Fibroblast of skin of back (primary cell): ENCODE measurements at places on chromosomes 12 and 14.

GRCh38 chr12:79769189-79769859, 78.6 kb upstream of the PAWR start:
- DNase-seq, result no peak

GRCh38 chr12:27539191-27539631, 15.2 kb downstream of the PPFIBP1 start:
- DNase-seq, result peak; percentile 46

DNA sequence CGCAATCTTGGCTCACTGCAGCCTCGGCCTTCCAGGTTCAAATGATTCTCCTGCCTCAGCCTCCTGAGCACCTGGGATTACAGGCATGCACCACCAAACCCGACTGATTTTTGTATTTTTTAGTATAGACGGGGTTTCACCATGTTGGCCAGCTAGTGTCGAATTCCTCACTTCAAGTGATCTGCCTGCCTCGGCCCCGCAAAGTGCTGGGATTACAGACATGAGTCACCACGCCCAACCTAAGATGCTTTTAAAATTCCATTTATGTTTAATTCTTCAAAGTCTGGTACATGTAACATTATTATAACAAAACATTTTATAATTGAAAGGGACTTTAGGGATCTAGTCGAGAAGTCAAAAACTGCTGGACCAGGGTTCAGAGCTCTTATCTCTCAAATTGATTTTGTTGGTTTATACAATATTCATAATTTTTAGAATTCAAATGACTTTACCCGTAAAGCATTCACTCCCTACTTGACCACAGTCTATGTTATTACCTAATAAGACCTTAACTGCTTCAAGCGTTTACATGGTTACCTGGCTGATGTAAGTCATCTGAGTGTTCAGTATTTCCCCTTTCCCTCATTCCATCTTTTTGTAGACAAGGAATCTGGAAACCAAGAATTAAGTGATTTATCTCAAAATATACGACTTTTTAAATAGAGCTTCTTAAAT, 28.2 kb downstream of the RAP1B start:
- DNase-seq, result peak; percentile 29

DNA sequence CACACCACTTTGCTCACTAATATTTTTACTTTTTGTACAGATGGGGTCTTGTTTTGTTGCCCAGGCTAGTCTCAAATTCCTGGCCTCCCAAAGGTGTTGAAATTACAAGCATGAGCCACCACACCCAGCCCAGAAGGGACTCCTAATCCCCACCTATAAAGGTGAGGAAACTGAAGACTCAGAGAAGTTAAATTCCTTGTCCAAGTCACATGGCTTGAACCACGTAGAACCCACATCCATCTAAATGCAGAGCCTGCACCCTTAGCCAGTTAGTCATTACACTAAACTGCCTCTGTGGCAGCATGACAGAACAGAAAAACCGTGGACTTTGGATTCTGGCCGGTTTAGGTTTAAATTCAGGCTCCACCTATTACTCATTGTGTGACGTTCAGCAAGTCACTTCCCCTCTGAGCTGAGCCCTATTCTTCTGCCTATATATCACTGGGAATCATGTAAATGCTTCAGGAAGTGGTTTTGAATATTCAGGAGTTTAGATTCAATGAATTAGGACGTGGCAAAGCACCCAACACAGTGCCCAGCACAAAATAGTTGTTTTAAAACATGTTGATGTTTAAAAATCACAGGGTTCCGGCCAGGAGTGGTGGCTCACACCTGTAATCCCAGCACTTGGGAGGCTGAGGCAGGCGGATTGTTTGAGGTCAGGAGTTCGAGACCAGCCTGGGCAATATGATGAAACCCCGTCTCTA, 3.0 kb upstream of the CORO1C start:
- peak; percentile 95 for DNase-seq

DNA sequence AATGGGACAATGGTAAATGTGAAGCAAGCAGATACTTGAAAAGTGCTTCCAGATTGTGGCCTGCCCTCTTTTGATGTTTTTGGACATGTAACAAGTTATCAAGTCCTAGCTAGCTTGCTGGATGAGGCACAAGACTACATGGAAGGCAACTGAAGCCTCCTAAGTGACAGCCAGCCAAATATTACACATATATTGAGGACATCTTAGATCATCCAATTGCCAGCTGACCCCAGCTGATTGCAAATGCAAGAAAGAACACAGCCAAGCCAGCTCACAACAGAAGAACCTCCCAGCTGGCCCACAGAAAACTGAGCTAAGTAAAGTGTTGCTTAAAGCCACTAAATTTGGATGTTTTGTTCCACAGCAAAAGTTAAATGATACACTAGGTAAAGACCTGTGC, 156.9 kb downstream of the SRGAP1 start:
- DNase-seq, result no peak

GRCh38 chr12:94648578-94648977, 1.8 kb downstream of the TMCC3 start:
- no peak for DNase-seq

DNA sequence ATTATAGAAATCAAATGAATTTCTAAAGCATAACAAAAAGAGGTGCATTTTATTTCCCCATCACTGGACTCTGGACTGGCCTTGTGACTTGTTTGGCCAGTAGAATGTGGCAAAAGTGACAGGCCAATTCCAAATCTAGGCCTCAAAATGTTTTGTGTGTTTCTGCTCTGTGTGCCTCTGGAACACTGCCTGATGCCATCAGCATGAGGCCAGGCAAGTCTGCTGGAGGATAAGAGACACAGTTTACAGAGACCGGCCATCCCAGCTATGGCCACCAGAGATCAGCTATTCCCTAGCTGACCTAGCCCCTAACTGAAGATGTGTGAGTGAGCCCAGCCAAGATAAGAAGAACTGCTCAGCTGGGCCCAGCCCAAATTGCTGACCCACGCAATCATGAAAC, 32.9 kb downstream of the ASCL1 start:
- no peak for DNase-seq

GRCh38 chr12:129378496-129378895, 525.2 kb downstream of the GLT1D1 start:
- no peak for DNase-seq

DNA sequence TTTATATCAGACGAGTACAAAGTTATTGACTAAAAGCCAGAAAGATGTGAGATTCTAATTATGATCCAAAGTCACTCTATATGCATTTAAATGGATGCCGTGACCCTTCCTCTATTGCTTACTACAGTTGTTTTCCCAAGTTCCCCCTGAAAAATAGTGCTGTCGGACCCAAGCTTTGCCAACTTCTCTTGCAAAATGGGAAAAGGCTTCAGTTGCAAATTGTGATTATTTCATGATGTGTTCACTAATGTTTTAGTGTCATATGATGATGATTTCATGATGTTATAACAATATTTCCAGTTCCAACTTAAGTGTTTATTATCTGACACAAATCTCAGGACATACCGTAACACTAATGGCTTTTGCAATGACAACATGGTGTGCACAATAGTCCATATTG, 534.6 kb upstream of the ATP2B1 start:
- no peak for DNase-seq

- DNase-seq, result no peak
These were observed 16.2 kb upstream of the AACS start for GRCh38 chr12:125049093-125049458.

DNA sequence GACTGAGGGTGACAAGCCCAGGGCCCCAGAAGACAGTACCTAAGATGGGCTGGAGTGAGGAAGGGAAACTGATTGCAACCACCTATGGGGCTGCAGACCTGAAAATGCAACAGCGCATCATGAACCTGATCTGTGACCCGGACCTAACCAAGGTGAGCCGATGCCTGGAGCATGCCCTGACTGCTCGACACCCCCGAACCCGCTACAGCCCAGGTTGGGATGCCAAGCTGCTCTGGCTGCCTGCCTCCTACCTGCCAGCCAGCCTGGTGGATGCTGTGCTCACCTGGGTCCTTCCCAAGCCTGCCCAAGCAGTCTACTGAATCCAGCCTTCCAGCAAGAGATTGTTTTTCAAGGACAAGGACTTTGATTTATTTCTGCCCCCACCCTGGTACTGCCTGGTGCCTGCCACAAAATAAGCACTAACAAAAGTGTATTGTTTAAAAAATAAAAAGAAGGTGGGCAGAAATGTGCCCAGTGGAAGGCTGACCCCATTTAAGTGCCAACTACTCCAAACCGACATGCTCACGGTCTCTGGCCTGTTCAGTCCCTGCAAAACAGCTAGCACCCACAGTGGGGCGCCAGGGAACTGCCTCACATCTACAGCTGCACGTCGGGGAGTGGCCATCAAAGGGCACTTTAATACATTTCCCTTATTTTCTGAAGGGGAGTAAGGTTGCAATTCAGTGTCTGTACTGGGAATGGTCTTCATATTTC, 4.2 kb downstream of the RDH5 start:
- DNase-seq, result peak; percentile 64

- DNase-seq, result peak; percentile 94
These were observed 17.9 kb downstream of the CPM start for GRCh38 chr12:68915055-68915454.

- DNase-seq, result no peak
These were observed 42.4 kb upstream of the CCDC175 start for GRCh38 chr14:59619061-59619460.

DNA sequence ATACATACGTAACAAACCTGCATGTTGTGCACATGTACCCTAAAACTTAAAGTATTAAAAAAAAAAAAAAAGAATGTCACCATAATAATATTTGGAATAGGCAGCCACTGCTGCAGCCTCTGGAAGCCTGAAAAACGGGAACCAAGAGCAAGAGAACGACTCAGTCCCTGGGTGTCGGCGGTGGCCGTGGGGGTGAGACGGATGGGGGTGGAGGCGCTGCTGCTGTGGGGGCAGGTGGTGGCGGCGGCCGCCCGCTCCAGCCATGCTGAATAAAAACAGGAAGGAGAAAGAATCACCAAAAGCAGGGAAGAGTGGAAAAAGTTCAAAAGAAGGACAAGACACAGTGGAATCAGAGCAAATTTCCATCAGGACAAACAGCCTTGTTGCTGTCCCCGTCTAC, 46.9 kb downstream of the ZFYVE21 start:
- no peak for DNase-seq

GRCh38 chr14:70692210-70692609, 50.5 kb downstream of the TTC9 start:
- DNase-seq, result no peak

DNA sequence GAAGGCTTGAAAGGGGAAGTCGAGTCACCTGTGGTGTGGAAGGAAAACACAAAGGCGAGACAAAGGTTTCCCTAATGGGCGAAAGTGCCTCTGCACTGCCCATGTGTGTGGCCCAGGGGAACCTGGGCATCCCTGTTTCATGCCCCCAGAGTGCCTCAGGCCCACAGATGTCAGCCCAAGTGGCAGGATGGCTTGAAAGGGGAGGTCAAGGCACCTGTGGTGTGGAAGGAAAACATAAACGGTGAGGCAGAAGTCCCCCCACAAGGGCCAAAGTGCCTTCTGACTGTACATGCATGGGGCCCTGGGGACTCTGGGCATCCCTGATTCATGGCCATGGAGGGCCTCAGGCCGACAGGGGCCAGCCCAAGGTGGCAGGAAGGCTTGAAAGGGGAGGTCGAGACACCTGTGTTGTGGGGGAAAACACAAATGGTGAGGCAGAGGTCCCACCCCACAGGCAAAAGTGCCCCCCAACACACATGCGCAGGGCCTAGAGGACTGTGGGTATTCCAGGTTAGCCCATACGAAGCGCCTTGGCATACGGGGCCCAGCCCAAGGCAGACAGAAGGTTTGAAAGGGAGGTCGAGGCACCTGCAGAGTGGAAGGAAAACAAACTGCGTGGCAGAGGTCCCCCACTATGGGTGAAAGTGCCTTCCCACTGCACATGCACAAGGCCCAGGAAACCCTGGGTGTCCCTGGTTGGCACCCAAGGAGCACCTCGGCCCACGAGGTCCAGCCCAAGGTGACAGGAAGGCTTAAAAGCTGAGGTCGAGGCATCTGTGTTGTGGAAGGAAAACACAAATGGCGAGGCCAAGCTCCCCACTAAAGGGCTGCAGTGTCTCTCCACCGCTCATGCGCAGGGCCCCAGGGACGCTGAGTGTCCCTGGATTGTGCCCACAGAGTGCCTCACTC, 382.3 kb downstream of the ALG10 start:
- DNase-seq, result no peak

DNA sequence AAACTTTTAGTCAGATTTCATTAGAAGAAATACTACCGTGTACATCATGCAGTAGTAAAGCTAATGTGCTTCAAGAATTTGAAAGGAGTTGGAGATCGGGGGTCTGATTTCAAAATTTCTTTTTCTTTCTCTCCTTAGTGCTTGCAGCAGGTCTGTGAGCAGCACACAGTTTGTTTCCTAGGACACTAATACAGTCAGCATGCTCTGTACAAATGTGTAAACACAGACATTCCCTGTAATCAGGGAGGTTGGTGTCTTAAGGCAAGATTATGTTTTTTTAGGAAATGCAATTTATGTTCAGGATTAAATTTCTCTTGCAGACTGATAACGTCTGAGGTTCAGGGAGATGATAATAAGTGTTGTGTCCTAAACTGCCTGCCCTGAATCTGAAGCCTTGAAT, 142.7 kb downstream of the ALX1 start:
- DNase-seq, result no peak
